Astrocyte (in vitro differentiated cells and primary cell): ENCODE measurements at places on chromosomes 6 and 20. TPM values are rescaled to one million over a fixed set of nuclear protein-coding genes. Genes with fewer than 3 reads are reported as not detected.

The BAG2 gene
- 8.9 and 9.7 TPM in 2 replicates for total RNA-seq

The ADAM33 gene
- 2.3 and 3.0 TPM in 2 replicates for total RNA-seq

DNA sequence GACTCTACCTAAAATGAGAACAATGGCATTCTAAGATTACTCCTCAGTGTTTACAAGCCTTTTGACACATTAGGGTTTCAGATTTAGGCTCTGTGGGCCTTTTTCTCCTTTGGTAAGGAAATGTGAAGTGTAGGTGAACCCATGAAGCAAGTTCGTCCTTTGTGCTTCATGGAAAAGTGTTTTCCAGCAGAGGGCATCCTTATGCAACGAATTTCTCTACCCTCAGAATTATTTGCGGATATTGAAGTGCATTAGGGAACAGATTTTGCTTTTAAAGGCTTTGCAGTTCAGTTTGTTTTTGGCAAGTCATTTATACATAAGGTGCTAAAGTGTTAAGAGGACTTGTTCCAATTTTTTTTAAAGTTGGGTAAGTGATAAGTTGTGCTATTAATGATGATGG lies 55.7 kb upstream of the FERMT1 start:
- DNase-seq, result peak; percentile 18

The PLCB1 gene
- total RNA-seq, result 10.7 and 11.0 TPM in 2 replicates

GRCh38 chr6:128505603-128506002 lies 14.8 kb downstream of the PTPRK start:
- DNase-seq, result no peak

The FAM83C gene
- not detected in 2 replicates for total RNA-seq

The SIRPB2 gene
- total RNA-seq, result not detected in 2 replicates

DNA sequence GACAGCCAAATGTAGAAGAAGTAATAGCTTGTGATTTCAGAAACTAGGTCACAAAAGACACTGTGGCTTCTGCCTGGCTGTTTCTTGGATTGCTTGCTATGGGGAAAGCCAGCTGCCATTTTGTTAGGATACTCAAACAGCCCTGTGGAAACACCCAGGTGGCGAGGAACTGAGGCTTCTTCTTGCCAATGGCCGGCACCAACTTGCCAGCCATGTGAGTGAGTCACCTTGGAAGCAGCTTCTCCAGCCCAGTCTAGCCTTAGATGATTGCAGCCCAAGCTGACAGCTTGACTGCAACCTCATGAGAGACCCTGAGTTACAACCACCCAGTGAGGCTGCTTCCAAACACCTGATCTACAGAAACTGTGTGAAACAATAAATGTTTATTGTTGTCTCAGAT lies 11.9 kb upstream of the KIAA1755 start:
- peak; percentile 77 for DNase-seq

- DNase-seq, result no peak
Measured at GRCh38 chr6:170167657-170168159, 123.2 kb downstream of the DLL1 start.

The TAB2 gene
- total RNA-seq, result 81.8 and 85.7 TPM in 2 replicates

DNA sequence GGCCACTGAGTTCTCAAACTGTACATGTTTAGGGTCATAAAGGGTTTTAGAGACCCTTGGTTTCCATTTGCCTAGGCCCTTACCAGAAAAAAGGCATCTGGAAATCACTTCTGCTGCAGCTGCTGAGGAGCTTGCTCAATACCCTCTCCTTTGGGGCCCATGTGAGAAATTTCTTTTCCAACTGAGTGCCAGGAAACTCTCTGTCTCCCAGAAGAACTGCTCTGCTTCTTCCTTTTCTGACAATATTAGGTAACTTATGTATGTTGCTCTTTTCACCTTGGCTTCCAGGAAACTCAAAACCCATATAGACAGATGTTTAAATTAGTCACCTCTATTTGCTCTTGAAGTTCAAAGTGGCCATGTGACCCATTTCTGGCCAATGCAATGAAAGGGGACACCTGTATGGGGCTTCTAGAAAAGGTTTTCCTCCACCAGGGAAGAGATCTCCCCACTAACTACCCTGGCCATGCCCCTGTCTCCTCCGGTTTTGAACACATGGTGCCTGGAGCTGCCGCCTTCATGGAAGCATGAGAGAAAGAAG lies 121.6 kb downstream of the PREX1 start:
- DNase-seq, result no peak

The EPHA7 gene
- total RNA-seq, result 0.55 and 0.82 TPM in 2 replicates

DNA sequence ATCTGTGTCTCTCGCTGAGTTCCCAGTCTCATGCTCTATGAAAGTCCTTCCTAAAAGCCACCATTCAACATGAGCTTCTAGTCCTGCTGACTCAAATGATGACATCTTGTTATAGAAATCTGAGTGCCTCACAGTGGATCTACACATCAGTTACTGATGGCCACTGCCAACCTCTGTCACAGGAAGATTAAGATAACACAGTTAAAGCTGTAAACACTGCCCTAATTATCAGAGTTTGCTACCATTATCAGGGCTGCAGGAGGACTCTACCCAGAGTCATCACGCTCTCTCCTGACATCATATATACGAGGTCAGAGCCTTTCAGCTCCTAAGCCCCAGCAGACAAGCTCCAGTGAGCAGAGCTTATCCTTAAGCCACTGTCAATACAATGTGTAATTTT lies 63.2 kb downstream of the HIVEP2 start:
- DNase-seq, result no peak

DNA sequence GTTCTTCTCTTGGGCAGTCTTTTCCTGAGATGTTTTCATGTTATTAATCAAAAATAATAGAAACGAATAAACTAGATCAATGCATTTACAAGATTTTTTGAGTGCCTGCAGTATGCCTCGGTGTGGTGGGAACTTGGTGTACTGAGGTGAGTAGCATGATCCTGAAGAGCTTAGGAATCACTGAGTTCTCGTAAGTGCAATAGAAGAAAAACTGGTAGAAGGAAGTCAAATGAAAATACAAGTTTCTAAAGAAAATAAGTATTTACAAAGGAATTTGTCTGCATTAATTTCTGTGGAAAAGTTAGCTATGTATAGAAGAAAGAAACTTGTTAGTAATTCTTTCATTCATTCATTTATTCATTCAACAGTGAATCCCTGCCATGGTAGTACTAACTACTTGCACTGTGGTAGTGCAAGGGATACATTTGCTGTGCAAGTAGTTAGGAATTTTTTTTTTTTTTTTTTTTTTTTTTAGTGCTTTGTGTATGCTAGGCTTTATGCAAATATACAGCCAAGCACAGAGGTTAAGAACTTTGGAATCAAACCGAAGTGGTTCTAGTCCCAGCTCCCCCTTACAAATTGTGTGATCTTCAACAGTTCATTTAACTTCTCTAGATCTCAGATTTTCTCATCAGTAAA lies 13.9 kb downstream of the NT5E start:
- no peak for DNase-seq

The MOXD1 gene
- 3.5 and 4.8 TPM in 2 replicates for total RNA-seq

- DNase-seq, result no peak
Measured at GRCh38 chr20:44023515-44024371, 109.1 kb downstream of the TOX2 start.

The OR2J3 gene
- total RNA-seq, result not detected in 2 replicates

The WFDC2 gene
- 2.4 and 4.1 TPM in 2 replicates for total RNA-seq
